Effector CD8-positive, alpha-beta T cell (primary cell): ENCODE measurements at places on chromosomes 6 and 20.

DNA sequence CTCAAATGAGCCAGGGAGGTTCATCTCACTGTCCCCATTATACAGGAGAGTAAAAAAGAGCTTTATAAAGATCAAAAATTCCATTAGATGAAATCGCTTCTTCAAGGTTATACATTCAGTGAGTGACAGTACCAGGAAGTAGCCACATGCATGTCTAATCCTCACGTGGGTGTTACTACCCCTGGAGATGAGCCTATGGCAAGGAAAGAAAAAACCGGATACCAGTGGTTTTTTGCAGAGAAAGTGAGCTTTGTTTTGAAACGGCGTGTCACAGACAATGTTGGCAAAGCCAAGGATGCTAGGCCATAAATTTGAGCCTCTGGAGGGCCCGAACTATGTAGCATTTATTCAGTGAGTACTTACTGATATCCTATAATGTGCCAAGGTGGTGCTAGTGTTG is 215.0 kb upstream of the RIN2 start:
- DNase-seq = no peak

DNA sequence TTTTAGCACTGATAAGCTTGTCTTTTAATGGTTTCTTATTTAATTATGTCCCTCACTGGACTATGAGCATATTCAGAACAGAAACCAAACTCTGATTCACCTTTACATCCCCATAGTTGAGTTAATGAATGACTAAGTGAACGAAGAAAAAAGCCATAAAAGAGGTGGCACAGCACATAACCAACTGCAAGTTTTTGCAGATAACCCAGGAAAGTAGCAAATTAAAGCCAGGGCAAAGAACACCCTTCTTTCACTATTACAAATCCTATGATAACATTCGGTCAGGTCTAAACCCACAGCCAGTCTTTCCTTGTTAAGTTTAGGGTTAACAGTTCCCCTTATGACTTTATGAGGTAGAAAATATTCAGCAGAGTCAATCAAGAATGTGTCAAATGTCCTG is 102.7 kb downstream of the RIN2 start:
- DNase-seq = no peak

- no peak for DNase-seq
These were observed 157.4 kb downstream of the OGFRL1 start for GRCh38 chr6:71446057-71446456.

DNA sequence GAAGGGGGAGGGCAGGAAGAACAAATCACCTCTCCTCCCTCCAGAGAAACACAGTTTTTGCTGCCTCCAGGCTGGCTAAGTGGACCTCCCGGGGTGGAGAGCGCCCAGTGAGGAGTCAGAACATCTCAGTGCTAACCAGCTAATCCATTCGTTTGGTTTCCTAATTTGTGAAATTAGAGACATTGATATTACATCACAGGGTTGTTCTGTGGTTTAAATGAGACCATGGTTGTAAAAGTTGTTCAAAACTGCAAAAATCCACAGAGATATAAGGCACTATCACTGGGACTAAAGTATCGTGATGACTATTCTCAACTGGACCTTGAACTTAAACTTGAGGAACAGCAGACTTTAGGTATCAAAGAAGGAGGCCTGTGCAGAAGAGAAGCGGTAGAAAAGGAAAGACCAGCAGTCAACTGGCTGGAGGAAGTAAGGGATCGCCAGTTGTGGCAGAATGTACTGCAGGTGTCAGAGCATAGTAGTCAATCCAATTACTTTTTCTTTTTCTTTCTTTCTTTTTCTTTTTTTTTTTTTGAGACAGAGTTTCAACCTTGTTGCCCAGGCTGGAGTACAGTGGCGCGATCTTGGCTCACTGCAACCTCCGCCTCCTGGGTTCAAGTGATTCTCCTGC is 33.9 kb downstream of the RIPOR2 start:
- no peak for DNase-seq

- no peak for DNase-seq
These were observed 655.2 kb upstream of the MAP3K7 start for GRCh38 chr6:91241946-91242613.

- DNase-seq = no peak
These were observed 32.0 kb downstream of the CFAP61 start for GRCh38 chr20:20084296-20084752.

DNA sequence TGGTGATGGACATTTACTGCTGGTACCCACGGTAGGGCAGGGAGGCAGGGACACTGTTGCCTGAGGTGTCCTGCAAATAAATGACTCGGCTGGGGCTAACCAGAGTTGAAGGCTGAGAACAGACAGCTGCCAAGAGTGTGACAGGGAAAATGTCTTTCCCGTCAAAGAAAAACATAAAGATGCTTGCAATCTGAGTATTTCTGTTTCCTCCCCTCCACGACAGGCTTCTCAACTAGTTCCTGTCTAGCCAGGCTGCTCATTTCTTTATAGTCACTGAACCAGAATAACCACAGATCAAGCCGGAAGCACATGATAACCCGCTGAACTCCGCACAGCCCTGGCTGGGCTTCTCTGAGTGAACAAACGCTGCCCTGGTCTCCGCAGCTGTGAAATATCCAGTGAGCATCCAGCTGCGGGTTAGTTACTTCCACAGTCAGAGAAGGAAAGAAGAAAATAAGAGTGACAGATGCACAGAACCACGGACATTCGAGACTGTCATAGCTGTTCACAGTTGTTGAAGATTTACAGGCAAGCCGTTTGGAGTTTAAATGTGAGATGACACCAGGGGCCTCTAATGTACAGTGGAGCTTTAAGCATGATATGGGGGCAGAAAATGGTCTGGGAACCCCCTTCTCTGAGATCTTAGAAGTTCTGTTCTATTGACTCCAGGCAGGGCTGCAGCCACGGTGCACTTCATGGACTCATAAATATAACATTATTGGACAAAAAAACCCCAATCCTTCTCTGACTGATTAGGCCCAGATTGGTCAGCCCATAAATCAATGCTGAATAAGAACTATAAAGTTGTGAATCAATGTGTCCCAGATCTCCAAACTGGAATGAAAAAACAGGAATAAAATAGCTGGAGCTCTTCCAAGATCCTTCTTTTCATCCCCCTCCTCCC is 299.9 kb upstream of the SUPT3H start:
- no peak for DNase-seq

DNA sequence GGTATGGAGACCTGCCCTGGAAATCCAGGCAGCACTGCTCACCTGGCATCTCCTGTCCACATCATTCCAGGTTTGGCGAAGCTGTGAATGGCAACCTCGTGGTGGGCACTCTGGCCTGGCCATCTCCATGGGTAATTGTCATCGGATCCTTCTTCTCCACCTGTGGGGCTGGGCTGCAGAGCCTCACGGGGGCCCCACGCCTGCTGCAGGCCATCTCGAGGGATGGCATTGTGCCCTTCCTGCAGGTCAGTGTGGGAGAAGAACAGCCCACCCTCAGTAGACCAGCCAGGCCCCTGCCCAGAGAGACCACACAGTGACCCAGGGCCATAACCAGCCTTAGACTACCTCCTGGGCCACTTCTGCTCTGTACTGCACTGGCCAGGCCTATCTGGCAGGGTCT is 15.9 kb downstream of the SLC12A5 start:
- DNase-seq = no peak
